ENCODE measurements at places on chromosomes 1 and 21.
A peak's percentile ranks its signal among the peaks of the same experiment; 100 is the strongest.

- DNase-seq = no peak
Observed at GRCh38 chr1:49651136-49651535, 372.6 kb downstream of the AGBL4 start.

- DNase-seq = no peak
Observed at GRCh38 chr21:42544544-42544943, 30.9 kb downstream of the SLC37A1 start.

DNA sequence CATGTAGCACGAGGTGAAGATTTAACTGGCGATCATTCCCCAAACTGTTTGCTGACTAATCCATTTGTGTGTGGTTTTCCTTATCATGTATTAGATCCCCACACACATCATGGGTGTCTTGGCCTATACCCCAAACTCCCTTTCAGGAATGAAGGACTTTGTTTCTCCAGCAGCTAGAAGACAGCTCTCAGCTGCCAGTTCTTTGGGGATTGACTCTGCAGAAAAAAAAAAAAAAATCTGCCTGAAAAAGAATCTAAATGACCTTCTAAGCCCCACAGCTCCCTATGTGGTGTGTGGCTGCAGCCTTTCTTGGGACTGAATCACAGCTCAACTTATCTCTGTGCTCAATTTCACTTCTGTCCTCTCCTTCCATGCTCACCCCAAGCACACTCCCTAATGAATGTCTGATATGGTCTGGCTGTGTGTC lies 256.3 kb upstream of the DUSP10 start:
- no peak for DNase-seq

GRCh38 chr1:199308349-199308846 lies 669.6 kb downstream of the PTPRC start:
- DNase-seq = no peak

DNA sequence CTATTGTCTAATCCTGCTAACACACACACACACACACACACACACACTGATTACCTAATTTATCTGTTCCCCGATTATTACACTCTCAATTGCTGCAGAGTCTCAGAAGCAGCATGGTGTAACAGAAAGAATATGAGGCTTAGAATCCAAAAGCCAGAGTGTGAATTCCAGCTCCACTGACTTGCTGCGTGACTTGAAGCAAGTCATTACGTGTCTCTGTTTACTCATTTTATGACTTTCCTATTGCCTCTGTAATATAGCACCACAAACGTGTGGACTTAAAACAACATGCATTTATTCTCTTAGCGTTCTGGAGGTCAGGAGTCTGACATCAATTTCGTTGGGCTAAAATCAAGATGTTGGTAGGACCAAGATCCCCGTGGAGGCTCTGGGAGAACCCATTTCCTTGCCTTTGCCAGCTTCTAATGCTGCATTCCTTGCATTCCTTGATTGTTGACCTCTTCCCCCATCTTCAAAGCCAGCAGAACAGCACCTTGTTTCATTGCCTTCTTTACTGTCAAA lies 55.9 kb upstream of the ATP5PO start:
- DNase-seq = peak; percentile 46

DNA sequence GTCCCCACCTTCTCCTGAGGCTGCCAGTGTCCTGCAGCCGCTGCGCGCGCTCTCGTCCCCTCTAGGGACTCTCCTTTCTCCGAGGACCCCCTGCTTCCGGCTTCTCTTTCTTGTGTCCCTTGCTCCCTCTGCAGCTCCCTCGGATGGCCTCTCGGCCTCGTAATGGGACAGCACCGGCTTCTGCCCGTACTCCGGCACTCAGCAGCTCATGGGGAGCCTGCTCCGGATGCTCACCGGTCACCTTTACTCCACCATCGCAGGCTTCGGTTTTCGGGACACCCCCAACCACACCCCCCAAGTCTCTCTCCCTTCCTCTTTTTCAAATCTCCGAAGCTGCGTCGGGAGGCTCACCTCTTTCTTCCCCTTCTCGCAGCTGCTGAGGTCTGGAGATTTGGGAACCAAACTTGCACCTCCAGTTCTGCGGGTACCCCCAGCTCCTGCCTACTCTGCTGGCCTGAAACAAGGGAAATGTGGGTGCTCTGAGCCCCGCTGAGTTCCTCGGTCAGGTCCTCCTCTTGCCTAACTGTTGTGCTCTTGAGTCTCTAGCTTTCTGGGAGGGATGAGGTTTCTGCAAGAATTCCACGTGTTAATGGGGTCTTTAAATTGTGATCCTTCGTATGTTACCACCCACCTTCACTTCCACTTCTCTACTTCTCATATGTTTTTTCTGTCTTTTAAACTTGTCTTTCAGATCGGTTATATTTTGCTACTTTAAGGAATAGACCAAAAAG lies 930 bp downstream of the CDC14A start:
- peak; percentile 13 for DNase-seq

GRCh38 chr1:94798462-94798861 lies 21.7 kb upstream of the SLC44A3 start:
- DNase-seq = no peak

All from AG10803 (cell line).